ENCODE measurements at places on chromosomes 3 and 15.

DNA sequence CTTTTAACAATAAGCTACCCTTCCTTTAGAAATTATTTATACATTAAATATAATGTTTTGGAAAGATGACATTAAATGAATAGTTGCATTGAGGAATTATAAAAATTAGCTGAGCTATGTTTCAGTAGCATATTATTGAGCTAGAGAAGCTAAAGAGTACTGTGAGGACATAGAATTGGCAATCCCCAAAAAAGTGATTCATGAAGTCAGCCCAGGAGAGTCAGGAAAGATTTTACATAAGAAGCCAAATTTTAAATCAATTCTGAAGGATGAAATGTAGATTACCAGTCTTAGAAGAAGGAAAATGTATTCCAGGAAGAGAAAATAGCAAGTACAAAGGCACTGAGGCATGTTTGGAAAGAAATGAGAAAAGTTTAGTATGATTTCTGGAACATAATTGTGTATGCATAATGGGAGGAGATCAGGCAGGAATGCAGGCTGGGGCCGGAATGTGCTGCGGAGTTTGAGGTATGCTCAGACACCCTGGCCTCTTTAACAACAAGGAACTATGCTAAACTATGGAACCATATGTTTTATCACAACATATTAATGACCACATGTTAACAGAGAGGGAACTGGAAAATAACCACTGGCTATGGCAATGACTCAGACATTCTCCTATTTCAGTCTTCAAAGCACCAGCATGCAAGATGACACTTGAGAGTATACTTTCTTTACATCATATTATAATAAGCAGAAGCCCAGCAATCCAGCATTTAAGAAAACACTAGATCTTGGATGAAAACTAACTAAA, 103.3 kb upstream of the COL8A1 start:
- DNase-seq, result no peak
- no peaks in the 10 kb centered on the region for H3K27me3 ChIP-seq
- H3K27ac ChIP-seq, result no peak overlapping the region
- H3K4me1 ChIP-seq, result no peaks in the 10 kb centered on the region
- H3K36me3 ChIP-seq, result no peaks in the 10 kb centered on the region
- no peak overlapping the region for H3K4me3 ChIP-seq

DNA sequence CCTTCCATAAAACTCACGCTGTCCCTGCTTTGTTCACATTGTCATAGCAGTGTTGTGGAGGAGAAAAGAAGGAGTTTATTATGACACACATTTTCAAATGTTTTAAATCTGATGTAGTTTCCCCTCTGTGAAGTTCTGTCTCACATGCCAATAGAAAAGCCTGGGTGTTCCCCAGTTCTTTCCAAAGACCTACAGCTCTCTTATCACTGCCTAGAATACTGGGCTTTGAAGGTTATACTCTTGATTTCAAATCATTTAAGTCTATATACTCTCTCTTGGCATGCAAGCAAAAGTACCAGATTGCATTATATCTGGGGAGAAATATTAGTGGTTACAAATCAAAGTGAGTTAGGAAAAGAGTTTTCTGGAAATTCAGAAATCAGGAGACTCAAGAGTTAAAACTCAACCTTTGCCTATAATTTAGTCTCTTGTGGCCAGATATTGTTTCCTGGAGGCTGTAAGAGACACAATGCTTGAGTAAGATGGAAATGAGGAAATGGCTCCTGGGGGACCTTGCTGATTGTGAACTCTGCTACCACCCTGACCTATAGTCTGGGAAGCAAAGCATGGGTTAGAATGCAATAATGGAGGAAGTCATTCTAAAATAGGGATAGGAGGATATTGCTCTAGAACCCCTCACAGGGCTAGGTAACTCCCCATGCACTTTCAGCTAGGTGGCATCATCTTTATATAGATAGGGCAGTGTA, 182.8 kb downstream of the KCNAB1 start:
- DNase-seq, result no peak
- H3K36me3 ChIP-seq, result no peaks in the 10 kb centered on the region
- no peak overlapping the region for H3K27ac ChIP-seq
- H3K4me3 ChIP-seq, result no peak overlapping the region

- H3K27me3 ChIP-seq, result no peaks in the 10 kb centered on the region
- no peak for DNase-seq
- H3K4me3 ChIP-seq, result no peak overlapping the region
- H3K36me3 ChIP-seq, result no peaks in the 10 kb centered on the region
- no peaks in the 10 kb centered on the region for H3K4me1 ChIP-seq
Measured at GRCh38 chr3:133246773-133247172, 153.1 kb upstream of the BFSP2 start.

GRCh38 chr3:14357463-14357862, 44.9 kb upstream of the SLC6A6 start:
- DNase-seq, result no peak
- no peak overlapping the region for H3K4me3 ChIP-seq
- H3K27ac ChIP-seq, result no peak overlapping the region
- H3K4me1 ChIP-seq, result no peaks in the 10 kb centered on the region

DNA sequence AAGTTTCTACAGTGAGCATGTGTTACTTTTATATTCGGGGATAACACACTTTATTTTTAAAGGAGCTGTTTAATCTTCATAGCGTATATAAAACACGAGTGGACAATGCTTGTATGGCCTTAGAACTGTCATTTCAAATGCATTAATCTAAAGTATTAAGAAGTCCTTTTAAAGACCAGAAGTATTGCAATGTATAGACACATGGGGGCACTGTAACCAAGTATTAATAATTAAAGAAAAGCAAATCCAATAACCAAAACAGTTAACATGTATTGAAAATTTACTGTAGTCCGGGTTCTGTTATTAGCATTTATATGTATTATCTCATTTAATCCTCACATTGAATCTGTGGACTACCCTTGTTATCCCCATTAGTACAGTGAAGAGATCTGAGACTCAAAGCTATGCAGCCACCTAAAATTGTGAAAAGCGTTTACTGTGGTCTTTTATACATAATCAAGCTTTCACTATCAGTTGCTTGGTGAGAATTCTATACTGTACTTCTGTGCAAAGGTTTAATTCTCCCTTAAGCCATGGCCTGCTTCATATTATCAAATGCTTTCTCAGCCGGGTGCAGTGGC, 10.1 kb downstream of the ARL14 start:
- no peak overlapping the region for H3K27ac ChIP-seq
- no peaks in the 10 kb centered on the region for H3K36me3 ChIP-seq
- no peaks in the 10 kb centered on the region for H3K27me3 ChIP-seq
- no peaks in the 10 kb centered on the region for H3K4me1 ChIP-seq
- no peak overlapping the region for H3K4me3 ChIP-seq

DNA sequence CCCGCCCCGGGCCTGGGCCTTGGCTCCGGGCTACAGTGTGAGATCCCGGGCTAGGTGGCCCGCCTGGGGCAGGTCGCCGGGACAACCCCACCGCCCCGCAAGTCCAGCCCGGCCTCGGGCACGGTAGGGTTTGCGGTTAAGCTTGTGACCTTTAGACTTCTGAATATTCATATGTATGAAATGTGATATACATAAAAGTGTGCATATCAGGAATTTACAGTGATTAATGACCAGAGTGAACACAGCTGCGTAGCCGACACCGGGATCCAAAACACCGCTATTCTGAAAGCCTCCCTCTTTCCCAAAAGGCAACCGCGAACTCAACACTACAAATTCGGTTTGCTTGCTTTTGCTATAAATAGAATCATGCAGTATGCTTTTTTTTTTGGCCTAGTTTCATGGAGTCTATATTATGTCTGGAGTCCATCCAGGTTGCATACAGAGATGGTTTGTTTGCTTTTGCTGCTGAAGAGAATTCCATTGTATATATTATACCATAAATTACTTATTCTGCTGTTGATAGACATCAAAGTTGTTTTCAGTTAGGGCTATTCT, 636 bp upstream of the SNRPA1 start:
- H3K4me3 ChIP-seq, result peak overlapping the region; percentile 85
- DNase-seq, result no peak
- peak overlapping the region; percentile 95 for H3K27ac ChIP-seq
- peaks cover 2% of the 10 kb centered on the region for H3K4me1 ChIP-seq
- no peaks in the 10 kb centered on the region for H3K27me3 ChIP-seq

GRCh38 chr3:186400026-186400425, 38.0 kb upstream of the DGKG start:
- H3K4me3 ChIP-seq, result no peak overlapping the region
- H3K4me1 ChIP-seq, result no peaks in the 10 kb centered on the region
- H3K27ac ChIP-seq, result no peak overlapping the region
- no peak for DNase-seq

GRCh38 chr15:57680021-57680420, 26.5 kb upstream of the POLR2M start:
- no peaks in the 10 kb centered on the region for H3K27me3 ChIP-seq
- DNase-seq, result no peak
- H3K27ac ChIP-seq, result no peak overlapping the region
- no peaks in the 10 kb centered on the region for H3K36me3 ChIP-seq

DNA sequence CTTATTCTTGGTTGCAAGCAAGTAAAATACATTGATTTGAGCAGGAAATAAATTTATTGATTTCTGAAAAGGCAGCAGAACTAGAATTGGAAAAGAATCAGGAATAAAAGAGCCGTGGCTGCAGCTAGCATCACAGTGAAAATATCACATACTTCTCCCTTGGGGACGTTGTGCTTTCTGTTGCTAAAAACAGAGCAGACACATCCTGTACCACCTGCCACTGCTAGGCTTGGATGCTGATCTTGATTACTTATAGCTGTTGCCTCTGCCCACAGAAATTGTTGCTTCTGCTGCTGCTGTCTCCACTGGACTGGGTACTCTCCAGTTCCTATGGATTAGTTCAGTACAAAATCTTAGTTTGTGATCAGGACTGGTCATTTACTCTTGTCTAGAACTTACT, 283.8 kb downstream of the C3orf38 start:
- H3K27ac ChIP-seq, result no peak overlapping the region
- H3K27me3 ChIP-seq, result no peaks in the 10 kb centered on the region
- H3K4me1 ChIP-seq, result no peaks in the 10 kb centered on the region

DNA sequence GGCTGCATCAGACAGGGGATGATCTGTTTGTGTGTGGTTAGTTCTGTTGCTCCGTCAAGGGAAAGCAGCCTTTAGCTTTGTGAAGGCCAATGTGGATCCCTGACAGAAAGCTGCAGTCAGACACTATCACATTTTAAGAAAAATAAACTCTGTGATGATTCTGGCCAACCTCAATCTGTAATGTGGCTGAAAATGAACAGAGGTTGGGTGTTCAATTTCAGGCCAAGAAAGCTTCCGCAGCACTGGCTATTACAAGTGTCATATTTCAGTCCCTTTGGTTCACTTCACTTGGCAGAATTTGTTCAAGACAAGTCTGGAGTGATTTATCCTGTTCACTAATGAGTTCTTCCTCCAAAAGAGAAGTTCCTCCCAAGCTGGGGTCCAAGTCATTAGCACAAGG, 571.8 kb upstream of the IL12A start:
- no peaks in the 10 kb centered on the region for H3K27me3 ChIP-seq
- no peak overlapping the region for H3K4me3 ChIP-seq
- no peaks in the 10 kb centered on the region for H3K4me1 ChIP-seq
- DNase-seq, result no peak
- H3K36me3 ChIP-seq, result no peaks in the 10 kb centered on the region

DNA sequence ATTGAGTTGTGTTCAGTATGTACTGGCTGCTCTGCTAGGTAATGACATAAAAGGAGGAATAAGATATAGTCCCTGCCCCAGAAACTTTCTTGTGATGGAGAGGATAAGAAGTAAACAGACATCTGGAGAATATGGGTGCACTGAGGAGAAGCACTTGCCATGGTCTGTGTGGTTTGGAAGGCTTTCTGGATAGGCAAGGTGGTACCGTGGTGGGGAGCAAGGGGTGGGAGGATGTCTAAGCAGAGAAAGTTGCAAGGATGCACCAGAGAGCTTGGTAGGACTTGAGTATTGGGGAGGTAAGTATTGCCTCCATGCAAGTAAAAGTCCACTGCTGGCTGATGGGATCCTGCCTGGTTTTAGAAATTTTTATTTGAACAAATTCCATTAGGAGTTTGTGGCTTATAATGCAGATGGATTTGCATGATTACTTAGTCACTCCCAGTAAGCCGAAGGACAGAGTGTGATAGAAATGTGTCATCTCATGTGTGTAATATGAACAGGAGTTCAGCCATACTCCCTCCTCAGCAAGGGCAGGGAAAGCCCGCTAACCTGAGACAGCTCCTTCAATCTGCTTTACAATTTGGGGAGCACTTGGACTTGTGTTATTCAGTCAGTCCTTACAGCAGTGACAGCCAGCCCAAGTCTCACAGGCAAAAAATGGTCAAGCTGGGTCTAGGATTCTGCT, 53.6 kb downstream of the CLSTN2 start:
- DNase-seq, result no peak
- no peaks in the 10 kb centered on the region for H3K27me3 ChIP-seq
- H3K4me3 ChIP-seq, result no peak overlapping the region
- H3K4me1 ChIP-seq, result no peaks in the 10 kb centered on the region

- H3K4me1 ChIP-seq, result no peaks in the 10 kb centered on the region
- no peak overlapping the region for H3K27ac ChIP-seq
- H3K27me3 ChIP-seq, result no peaks in the 10 kb centered on the region
- no peak overlapping the region for H3K4me3 ChIP-seq
- DNase-seq, result peak; percentile 48
Measured at GRCh38 chr3:57942872-57943283, 65.3 kb upstream of the FLNB start.

GRCh38 chr3:143078883-143079282, 40.7 kb upstream of the CHST2 start:
- H3K36me3 ChIP-seq, result no peaks in the 10 kb centered on the region
- no peaks in the 10 kb centered on the region for H3K27me3 ChIP-seq
- no peak overlapping the region for H3K27ac ChIP-seq
- no peaks in the 10 kb centered on the region for H3K4me1 ChIP-seq
- H3K4me3 ChIP-seq, result no peak overlapping the region

DNA sequence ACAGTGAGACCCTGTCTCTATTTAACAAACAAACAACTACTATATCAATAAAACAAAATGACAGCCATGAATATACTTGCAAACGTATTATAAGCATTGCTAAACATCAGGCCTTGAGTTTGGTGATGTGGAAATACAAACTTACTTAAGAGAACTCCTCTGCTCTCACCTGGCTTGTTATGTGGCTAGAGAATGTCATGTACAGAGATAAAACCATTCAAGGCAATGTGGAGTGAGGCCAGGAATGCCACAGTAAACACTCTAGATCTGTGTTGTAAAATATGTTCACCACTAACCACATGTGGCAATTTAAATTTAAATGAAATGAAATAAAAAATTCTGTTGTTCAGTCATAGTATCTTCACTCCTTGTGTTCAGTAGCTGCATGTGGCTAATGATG, 22.7 kb upstream of the RARB start:
- no peaks in the 10 kb centered on the region for H3K27me3 ChIP-seq
- H3K36me3 ChIP-seq, result no peaks in the 10 kb centered on the region
- no peak overlapping the region for H3K4me3 ChIP-seq
- no peak overlapping the region for H3K27ac ChIP-seq

DNA sequence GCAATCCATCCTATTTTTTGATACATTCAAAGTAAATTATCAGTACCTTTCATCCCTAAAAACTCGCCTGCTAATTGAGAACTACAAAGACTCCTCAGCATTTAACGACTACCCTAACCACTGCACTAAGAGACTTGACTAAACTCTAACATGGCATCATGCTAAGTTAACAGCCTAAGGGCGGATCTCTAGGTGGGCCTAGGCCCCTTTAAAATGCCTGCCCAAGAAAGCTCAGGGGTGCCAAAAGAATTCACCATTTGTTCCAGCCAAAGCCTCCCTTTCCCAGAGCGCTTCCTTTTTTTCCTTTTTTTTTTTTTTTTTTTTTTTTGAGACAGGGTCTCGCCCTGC, 568 bp upstream of the NEK4 start:
- H3K36me3 ChIP-seq, result no peaks in the 10 kb centered on the region
- DNase-seq, result no peak
- peak overlapping the region; percentile 70 for H3K27ac ChIP-seq
- H3K4me3 ChIP-seq, result peak overlapping the region; percentile 93

GRCh38 chr3:79597709-79598108, 170.1 kb downstream of the ROBO1 start:
- no peak overlapping the region for H3K27ac ChIP-seq
- H3K4me1 ChIP-seq, result no peaks in the 10 kb centered on the region
- no peaks in the 10 kb centered on the region for H3K36me3 ChIP-seq
- H3K4me3 ChIP-seq, result no peak overlapping the region

Measured in colonic mucosa (tissue), 4 donors.